ENCODE measurements at places on chromosomes 5 and 9.

GRCh38 chr9:76552751-76553455 lies 93.9 kb downstream of the GCNT1 start:
- no peak for DNase-seq

DNA sequence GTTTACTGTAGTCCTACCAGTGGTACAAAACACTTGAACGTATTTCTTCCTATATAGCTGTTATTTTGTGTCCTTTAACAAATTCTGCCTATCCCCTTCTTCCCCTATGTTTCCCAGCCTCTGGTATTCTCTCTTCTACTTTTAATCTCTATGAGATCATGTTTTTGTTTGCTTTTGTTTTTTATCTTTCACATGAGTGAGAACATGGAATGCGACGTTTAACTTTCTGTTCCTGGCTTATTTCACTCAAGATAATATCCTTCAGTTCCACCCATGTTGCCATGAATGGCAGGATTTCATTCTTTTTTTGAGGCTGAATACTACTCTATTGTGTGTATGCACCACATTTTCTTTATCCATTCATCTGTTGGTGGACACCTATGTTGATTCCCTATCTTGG lies 634.4 kb upstream of the WWC1 start:
- DNase-seq, result no peak

GRCh38 chr5:95966005-95966404 lies 4.4 kb upstream of the ELL2 start:
- DNase-seq, result no peak

DNA sequence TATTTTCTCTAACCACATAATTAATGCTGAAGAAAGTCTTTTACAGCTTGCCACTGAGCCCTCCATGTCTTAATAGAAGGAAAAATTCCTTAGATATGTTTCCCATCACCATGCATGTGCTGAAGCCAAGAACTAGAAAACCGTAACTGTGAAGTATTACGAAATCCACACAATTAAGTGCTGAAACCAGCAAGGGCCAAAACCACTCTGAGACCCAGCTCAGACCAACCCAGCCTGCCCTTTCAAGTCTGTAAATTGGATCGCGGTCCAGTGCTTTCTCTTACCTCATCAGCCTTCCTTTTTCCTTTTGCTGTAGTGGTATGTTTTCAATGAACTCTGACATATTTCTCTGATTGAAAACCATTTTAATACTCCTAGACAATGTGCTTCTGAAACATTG lies 26.3 kb downstream of the SEMA5A start:
- DNase-seq, result no peak

- no peak for DNase-seq
Measured at GRCh38 chr5:65078331-65078730, 309.6 kb downstream of the CWC27 start.

GRCh38 chr9:14652729-14653377 lies 40.4 kb downstream of the ZDHHC21 start:
- no peak for DNase-seq

DNA sequence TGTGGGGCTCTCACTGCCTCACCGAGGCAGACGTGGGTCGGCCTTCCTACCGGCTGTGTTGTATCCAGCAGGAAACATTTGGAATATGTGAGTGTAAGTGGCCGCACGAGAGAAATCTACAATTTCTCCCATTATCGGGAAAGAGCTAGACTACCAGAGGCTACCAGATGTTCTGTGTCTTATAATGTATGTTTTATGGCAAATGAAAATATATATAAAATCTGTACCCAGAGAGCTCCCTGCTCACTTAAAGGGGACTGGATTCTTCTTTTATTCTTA lies 69.5 kb upstream of the PITX1 start:
- no peak for DNase-seq

- DNase-seq, result no peak
Measured at GRCh38 chr5:142874540-142874939, 104.4 kb downstream of the ARHGAP26 start.

GRCh38 chr5:138844125-138844461 lies 31.0 kb downstream of the LRRTM2 start:
- DNase-seq, result no peak

DNA sequence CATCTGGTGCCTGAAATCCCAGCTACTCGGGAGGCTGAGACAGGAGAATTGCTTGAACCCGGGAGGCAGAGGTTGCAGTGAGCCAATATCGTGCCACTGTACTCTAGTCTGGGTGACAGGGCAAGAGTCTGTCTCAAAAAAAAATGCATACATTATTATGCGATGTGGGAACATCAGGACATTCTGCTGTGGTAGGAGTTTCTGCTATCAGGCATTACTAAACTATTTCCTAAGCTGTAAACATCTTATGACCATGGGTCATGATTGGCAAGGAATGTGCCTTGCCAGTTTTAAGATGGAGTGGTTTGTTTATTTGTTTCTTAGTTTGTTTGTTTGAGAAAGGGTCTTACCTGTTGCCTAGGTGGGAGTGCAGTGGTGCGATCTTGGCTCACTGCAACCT lies 45.1 kb upstream of the FAM120A start:
- no peak for DNase-seq

DNA sequence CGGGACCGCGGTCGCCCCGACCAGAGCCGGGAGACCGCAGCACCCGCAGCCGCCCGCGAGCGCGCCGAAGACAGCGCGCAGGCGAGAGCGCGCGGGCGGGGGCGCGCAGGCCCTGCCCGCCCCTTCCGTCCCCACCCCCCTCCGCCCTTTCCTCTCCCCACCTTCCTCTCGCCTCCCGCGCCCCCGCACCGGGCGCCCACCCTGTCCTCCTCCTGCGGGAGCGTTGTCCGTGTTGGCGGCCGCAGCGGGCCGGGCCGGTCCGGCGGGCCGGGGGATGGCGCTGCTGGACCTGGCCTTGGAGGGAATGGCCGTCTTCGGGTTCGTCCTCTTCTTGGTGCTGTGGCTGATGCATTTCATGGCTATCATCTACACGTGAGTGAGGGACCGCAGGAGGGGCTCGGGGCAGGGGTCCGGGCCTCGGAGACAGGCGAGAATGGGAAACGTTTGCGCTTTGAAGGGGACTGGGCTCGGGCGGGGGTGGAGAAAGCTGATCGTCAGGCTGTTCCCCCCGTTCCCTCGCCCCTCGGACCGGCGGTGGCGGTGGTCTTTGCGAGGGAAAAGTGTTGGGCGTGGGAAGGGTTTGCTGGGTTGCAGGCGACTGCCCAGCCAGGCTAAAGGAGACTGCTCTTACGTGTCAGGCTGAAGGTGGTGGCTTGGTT lies 457 bp downstream of the UGCG start:
- peak; percentile 63 for DNase-seq

DNA sequence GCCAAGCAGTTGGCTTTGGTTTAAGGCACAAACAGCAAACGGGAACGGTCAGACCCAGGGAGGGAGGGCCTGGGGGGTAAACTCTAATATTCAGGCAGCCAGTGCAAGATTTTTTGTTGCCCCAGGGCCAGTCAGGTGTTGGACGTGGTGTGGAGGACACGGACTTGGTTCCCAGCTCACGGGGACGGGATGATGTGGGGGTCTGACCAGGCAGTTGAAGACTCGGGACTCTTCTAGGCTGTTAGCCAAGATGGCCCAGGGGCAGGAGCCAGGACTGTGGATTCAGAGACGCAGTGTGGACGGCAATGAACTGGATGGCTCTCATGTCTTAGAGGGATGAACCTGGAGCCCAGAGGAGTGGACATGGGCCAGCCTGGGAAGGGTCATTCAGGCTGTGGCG lies 169.2 kb downstream of the C9orf50 start:
- DNase-seq, result no peak

DNA sequence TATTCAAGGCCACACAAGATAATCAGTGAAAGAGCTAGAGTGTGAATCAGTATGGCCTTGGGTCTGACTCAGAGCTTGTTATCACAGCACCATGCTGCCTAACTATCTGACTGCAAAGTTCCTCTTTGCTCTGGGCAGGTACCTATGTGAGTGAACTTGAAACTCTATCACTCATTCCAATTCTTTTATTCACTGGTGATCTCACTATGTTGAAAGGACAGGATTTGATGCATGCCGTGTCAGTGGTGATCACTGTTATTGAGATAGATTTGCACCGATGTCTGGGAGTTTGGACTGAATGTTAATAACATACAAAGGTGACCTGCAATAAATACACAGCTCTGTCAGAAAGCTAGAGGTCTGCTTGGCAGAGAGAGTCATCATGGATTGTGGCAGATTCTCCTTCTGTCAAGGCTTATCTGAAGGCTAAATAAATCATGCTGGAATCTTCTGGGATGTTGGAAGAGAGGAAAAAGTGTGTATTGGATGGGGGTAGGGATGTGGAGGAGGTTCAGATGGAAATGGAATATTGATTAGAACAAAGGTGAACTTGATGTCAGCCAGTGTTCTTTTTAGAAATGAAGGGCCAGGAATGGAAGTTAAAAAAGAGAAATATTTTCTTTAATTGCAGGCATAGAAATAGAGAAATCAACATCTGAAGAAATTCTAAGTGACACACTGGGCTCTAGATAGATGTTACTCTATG lies 91.8 kb upstream of the TNC start:
- DNase-seq, result no peak

DNA sequence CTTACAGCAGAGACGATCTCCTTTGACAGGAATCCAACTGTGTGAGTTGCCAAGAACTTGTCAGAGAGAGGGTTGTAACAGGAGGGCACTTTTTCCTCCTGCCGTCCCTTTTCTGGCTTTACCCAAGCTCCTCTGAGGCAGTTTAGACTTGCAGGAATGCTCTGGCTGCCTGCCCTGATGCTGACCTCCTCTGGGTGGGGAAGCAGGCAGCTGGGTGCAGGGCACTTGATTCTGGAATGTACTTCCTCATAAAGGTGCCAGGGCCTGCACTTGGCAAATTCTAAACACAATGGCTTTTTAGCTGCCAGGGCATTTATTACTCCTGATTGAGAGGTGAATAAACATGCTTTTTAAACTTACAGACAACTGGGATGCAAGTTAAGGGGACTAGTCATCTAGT lies 190.4 kb downstream of the EPB41L4A start:
- no peak for DNase-seq

DNA sequence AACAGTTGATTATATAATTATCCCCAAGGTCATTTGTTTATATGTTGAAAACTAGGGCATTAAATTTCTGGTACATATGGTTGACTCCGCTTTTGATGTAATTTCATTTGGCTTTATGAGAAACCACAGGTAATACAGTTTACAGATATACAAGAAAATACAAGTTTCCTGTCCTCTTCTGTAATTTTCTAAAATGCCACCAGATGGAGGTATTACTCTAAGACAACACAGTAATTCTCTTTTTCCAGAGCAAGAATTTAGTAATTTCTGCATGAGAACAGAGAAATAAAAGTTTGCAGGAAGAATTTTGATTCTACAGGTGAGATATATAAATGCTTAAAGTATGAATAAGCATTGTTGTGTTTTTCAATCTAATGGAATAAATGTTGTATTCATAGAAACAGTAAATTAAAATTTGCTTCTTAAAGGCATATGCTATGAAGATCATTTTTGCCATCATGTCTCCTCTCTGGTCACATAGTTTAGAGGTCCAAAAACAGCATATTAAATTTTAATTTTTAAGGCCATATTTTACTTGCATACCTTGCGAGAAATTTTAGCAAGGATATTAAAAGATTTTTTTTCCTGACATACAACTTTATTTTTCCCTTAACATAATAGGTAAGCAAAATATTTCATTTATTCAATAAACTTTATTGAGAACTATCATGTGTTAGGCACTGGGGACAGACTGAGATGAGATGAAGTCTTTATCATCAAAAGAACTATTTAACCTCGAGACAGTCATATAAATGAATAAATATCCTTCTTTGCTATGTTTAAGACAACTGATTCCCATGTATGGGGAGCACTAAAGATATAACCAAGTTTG lies 22.7 kb downstream of the CHD1 start:
- no peak for DNase-seq

- DNase-seq, result no peak
Measured at GRCh38 chr5:39794513-39795210, 369.9 kb upstream of the DAB2 start.

DNA sequence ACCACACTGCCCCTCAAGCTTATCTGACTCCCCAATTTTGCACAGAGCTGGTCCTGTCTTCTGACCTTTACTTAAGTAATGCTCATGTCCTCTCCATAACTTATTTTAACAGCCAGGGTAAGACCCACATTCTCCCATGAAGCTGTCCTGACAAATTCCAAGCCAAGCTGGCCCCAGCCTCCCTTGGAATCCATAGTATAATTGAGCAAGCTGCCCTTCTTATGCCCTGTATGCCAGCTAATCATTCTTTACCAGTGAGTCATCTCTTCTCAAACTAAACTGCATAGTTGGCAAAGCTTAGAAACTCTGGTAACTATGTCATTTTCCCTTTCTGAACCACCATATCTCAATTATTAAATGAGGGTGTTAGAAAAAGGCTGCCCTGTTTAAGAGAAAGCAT lies 92.4 kb downstream of the NFIB start:
- no peak for DNase-seq

DNA sequence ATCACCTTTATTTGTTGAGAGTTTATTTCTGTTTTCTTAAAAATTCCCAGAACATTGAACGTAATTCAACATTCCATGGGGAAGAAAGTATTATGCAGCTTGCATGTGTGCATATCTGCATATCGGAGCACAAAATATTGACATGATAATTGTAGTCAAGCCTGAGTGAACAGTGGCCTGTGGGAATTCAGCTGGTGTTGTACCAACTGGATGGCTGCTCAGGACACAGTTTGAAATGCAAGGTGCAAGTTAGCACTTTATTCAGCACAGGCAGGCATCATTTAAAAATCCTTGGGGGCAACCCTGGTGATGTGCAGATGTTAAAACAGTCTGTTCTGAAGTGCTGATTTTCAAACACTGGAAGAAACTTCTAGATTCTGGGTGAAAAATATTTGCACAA lies 82.4 kb downstream of the CNTLN start:
- no peak for DNase-seq

GRCh38 chr9:81737871-81738507 lies 48.6 kb upstream of the TLE1 start:
- DNase-seq, result no peak

- no peak for DNase-seq
Measured at GRCh38 chr9:117091529-117091928, 323.3 kb downstream of the ASTN2 start.

DNA sequence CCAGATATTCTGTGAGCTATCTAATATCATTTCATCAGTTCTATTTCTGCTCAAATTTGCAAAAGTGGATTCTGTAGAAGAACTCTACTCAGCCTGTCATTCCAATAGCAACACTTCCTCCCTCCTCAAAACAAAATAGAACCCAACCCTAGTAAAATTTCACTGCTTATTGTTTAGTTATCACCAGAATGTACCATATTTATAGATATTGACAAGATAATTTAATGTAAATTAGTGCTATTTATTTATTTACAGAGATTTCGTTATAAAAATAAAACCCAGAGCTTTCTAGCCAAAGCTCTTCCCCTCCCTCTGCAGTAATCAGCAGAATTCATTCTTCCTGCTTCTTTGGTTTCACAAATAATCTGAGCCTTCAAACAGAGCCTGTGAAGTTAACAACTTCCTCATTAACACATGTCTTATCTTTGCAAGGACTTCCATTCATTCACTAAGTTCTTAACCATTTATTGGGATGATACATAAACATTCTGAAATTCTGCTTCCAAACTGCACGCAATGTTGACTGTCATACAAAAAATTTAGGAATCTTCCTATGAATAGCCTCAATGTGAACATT lies 73.7 kb upstream of the PJA2 start:
- DNase-seq, result no peak

All from activated CD4-positive, alpha-beta T cell treated with anti-CD3 and anti-CD28 coated beads for 4 hours (primary cell).